ENCODE measurements at places on chromosomes 7 and 10.

- DNase-seq, result no peak
Measured at GRCh38 chr7:128986609-128987008, 48.9 kb downstream of the IRF5 start.

GRCh38 chr7:150325110-150325611 is 1.8 kb upstream of the ACTR3C start:
- no peak for DNase-seq

DNA sequence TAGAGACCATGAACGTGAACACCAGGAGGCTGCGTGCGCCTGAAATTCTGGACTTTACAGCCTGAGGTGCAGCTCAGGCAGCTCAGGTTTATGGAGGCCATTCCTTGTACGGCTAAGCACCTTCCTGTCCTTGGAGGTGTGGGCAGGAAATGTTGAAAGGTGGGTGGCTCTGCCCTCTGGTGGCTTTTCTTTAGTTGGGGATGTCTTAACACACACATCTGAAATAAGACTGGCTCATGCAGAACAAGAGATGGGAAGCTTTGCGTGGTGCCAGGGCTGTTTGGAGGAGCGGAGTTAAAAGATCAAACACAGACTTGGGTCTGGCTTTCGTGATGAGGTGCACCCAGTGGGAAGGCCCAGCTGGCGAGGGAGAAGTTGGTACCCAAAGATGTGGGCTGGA is 64.1 kb downstream of the DOCK1 start:
- DNase-seq, result peak; percentile 66

GRCh38 chr7:20299145-20299544 is 31.6 kb upstream of the ITGB8 start:
- no peak for DNase-seq

DNA sequence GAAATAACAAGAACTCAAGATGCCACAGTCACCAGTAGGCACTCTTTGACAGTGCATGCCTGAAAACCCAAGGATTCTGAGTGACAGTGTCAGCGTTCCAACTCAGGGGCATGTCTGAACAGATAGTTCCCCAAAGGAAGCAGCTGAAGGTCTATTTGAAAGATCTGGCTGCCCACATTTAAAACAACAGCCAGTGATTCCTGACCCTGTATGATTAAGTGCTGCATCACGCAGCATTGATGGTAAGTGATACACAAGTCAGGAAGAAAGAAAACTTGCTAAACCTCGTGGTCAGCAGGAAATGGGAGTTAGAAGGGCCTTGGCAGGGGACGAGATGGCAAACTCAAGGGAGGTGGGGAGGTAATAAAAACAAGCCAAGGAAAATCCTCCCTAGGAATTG is 1013.1 kb downstream of the TYW1 start:
- no peak for DNase-seq

DNA sequence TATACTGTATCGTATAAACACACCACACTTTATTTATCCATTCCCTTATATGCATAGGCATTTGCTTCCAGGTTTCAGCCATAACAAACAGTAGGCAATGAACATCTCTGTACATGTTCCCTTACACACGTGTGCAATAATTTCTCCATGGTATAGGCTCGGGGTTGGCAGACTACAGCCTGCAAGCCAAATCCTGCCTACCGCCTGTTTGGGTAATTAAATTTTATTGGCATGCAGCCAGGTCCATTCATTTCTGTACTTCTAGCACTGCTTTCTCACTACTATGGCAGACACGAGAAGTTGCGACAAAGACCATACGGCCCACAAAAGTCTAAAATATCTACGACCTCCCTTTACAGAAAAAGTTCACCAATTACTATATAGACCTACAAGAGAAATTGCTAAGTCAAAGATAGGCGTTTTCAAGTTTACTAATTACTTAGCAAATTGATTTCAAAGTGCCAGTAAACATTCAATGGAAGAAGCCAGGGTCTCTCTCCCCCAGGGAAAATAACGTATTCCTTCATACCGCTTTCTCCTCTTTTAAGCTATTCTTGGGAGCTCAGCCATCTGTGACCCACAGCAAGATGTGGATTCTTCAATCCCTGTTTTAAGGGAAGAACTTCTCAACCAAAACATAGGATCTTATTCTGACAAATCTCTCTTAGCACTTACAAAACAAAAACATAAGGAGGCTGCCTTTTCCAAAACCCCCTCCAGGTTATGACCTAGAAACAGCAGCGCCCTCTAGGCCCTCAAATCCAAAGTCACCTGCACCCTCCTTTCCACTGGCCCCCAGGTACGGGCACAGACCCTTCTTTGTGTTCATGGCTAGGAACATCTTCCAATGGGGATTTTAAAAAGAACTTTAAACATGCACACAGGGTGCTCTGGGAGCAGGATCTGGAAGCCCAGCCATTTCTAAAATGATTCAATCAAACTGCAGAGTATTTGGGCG is 100.5 kb downstream of the FGFR2 start:
- DNase-seq, result peak; percentile 66

GRCh38 chr10:83925133-83925532 is 214.2 kb upstream of the GHITM start:
- peak; percentile 41 for DNase-seq

DNA sequence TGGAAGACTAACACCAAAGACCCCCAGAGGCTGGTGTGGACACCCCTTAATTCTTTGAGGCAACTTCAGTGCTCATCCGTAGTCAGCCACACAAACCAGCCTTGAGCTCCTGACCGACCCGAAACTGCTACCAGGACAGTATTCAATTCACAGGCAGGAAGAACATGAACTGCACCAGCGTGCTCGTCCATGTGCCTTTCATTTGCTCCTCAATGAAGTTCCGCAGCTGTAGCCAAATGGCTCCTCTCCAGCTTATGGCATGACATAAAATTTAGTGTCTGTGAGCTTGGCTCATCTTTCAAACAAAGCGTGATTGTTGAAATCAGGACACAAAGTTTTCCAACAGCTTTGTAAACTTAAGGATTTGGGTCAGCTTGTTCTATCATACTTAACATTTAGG is 144.1 kb upstream of the FAM171A1 start:
- DNase-seq, result no peak

DNA sequence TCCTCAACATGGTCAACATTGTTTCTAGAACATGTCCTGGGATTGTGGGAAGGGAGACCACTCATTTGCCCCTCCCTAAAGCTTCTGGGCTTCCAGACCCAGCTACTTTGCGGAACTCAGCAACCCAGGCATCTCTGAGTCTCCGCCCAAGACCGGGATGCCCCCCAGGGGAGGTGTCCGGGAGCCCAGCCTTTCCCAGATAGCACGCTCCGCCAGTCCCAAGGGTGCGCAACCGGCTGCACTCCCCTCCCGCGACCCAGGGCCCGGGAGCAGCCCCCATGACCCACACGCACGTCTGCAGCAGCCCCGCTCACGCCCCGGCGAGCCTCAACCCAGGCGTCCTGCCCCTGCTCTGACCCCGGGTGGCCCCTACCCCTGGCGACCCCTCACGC is at the start of gene EPO:
EPO (plus strand) TSS at position 190 of the 392 bp plus-strand sequence. CDS start 513 bp downstream, outside the sequence.
- DNase-seq, result peak; percentile 80

DNA sequence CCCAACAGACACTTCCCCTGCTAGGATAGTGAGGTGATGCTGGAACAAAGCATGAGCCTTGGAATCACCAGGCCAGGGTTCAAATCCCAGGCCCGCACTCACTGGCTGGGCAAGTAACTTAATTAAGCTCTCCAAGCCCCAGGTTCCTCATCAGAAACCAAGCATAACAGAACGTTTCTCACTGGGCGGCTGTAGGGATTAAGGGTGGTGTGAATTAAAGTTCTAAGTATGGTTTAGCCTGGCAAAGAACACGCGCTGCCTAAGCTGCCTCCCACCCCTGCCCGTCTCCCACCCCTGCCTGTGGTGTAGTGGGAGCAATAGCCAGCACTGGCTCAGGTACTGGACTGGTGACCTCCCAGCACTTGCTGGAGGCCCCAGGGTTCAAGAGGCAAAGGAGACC is 5.6 kb downstream of the SLC4A2 start:
- DNase-seq, result no peak

GRCh38 chr7:45203459-45203858 is 45.9 kb downstream of the RAMP3 start:
- DNase-seq, result no peak

DNA sequence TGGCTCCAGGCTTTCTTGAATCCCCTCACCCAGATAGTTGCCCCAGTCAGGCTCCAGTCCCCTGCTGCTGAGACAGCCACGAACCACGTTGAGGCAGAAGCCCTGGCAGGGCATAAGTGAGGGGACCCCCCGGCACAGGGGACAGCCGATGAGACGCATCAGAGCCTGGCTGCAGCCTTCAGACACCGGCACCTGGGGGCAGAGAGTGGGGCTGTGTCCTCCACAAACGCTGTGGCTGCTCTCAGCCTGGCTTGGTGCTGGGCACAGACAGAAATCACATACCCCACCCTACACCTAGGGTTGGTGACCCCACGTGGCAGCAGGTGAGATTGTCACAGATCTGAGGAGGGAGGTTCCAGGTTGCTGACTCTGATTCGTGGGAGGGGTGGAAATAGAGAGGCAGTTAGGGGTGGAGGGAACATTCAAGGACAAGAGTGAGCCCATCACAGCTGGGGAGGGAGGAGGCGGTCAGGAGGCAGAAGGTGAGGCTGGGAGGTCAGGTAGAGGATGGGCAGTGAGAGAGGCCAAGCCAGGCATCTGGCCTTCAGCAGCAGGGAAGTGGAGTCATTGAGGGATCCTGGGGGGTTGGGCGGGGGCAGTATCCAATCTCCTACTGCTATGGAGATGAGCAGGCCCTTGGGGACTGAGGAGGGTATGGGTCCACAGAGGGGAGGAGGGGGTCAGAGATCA is 3.2 kb downstream of the GPC2 start:
- DNase-seq, result peak; percentile 43

DNA sequence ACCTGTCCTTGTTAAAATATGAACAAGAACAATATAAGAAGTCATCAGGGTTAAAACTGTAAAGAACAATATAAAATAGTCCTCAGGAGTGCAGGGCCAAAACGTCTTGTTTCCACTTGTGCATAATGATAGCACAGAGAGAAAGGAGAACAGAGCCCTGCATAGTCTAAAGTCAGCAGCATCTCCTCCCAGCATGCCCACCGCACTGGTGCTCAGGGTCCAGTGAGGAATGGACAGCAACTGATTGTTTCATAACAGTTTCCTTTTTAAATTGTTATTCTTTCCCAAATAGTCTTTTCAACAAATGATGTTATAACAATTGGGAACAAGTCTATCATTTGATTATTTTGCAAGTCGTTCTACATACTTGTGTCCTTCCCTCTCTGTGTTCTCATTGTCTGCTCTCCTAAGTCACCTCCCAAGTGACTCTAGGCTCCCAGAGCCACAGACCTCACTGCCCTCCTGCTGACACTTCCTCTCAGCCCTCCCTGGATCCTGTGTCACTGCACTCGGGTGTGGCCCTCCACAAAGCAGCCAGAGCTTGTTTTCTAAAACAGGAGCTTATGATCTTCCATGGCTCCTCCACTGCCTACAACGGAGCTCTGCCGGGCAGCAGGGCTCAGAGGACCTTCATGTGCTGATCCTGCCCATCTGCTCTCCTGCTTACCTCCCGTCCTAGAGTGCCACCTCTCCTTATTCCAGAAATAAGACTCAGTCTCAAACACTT is 27.6 kb downstream of the COBL start:
- DNase-seq, result no peak

DNA sequence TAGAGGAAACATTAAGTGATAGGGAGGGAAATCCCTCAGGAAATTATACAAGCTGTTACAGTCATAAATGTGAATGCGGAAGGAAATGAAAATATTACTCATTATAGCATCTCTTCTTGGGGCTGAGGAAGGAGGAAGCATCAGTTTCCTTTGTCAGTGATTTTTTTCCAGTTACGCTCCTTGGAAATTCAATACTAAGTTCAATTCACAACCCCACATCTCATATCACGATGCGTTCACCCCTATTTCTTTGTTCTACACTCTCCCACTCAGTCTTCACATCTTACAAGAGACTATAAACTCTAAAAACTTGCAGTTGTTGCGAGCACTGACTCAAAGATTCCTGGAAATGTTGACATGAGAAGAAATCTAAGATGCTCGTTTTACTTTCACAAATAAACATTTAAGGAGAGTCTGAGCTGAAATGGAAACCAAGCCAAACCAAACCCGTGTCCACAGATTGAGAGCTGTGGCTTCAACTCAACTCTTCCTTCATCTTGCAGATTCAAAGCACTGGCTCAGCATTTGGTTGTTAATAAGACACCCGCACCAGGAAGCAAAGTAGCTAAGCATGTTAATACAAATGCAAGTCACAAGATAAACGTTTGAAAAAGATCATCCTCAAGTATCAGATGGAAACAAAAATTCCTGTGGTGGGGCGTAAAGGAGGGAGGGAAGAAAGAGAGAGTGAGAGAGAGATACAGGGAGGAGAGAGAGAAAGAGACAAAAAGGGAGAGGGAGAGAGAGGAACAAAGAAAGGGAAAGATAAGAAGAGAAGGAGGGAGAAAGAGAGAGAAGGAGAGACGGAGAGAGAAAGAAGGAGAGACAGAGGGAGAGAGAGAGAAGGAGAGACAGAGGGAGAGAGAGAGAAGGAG is 150.0 kb upstream of the RSU1 start:
- no peak for DNase-seq
